ENCODE measurements at places on chromosomes 1 and 21. TPM values are rescaled to one million over a fixed set of nuclear protein-coding genes. Genes with fewer than 3 reads are reported as not detected.

The CBR3 gene
- 26.3 TPM for total RNA-seq

The PLA2G2C gene
- total RNA-seq, result not detected

The SLC35A3 gene
- total RNA-seq, result 33.5 TPM

The LHX8 gene
- under 0.01 TPM for total RNA-seq

The OR2L13 gene
- not detected for total RNA-seq
